GM13977 (cell line): ENCODE measurements at places on chromosomes 11 and 22.
A peak's percentile ranks its signal among the peaks of the same experiment; 100 is the strongest.

DNA sequence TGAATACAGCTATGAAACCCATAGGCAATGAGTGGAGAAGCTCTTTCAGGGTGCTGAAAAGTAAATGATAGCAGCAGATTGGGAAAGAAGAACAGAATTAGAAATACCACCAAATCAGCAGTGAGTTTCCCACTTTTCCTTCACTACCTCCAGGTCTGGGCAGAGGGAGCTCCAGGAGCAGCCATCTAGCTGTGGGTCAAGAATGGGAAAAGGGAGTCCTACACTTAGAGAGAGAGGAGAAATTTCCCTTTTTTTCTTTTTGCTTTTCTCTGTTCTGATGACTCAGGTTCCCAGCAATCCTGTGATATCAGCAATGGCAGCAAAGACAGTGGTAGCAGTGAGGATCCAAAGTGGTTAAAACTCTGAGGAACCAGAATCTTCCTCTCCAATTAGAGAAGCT is 263.9 kb downstream of the NXPE2 start:
- no peak for DNase-seq

DNA sequence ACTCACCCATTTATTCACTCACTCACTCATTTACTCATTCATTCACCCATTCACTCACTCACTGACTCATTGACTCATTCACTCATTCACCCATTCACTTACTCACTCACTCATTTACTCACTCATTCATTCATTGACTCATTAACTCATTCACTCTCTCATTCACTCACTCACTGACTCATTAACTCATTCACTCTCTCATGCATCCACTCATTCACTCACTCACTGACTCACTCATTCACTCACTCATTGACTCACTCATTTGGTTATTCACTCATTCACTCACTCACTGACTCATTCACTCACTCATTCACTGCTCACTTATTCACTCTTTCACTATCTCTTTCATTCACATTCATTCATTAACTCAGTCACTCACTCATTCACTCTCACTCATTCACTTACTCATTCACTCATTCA is 2.5 kb upstream of the MUC5AC start:
- DNase-seq, result no peak

- no peak for DNase-seq
Measured at GRCh38 chr22:36097880-36098279, 62.7 kb downstream of the APOL3 start.

- DNase-seq, result no peak
Measured at GRCh38 chr11:21460082-21460481, 732.8 kb upstream of the ANO5 start.

GRCh38 chr11:77418155-77418970 is 55.5 kb downstream of the PAK1 start:
- DNase-seq, result peak; percentile 41
